ENCODE measurements at places on chromosomes 16 and 17. TPM values are rescaled to one million over a fixed set of nuclear protein-coding genes. Genes with fewer than 3 reads are reported as not detected.

ST6GALNAC2 gene
- 3.9 TPM for polyA plus RNA-seq

TK2 gene
- 9.8 TPM for polyA plus RNA-seq

KCNH6 gene
- 0.31 TPM for polyA plus RNA-seq

EZH1 gene
- polyA plus RNA-seq: 6.3 TPM

CAMKK1 gene
- 2.1 TPM for polyA plus RNA-seq

TPSG1 gene
- polyA plus RNA-seq: 0.10 TPM

COX6A2 gene
- polyA plus RNA-seq: 1.4 TPM

ABCA9 gene
- polyA plus RNA-seq: 2.3 TPM

CNTNAP1 gene
- polyA plus RNA-seq: 0.76 TPM

CCDC154 gene
- polyA plus RNA-seq: 3.1 TPM

KCTD13 gene
- 6.3 TPM for polyA plus RNA-seq

SEZ6L2 gene
- 7.6 TPM for polyA plus RNA-seq

SPNS2 gene
- polyA plus RNA-seq: 30.0 TPM

CA5A gene
- polyA plus RNA-seq: not detected

PALB2 gene
- 6.5 TPM for polyA plus RNA-seq

ALOX15B gene
- polyA plus RNA-seq: 2.4 TPM

HOXB8 gene
- polyA plus RNA-seq: not detected

PDE6G gene
- 0.85 TPM for polyA plus RNA-seq

ALDH3A1 gene
- polyA plus RNA-seq: 31.0 TPM

CCL11 gene
- polyA plus RNA-seq: 2.0 TPM

TPPP3 gene
- 38.8 TPM for polyA plus RNA-seq

CACNA1H gene
- 4.2 TPM for polyA plus RNA-seq

KARS1 gene
- 81.2 TPM for polyA plus RNA-seq

ZSCAN10 gene
- not detected for polyA plus RNA-seq

GLP2R gene
- 0.40 TPM for polyA plus RNA-seq

NAGS gene
- 1.4 TPM for polyA plus RNA-seq

ITGAD gene
- not detected for polyA plus RNA-seq
